ENCODE measurements at places on chromosomes 16 and 17.

GRCh38 chr17:42409523-42410318 is 13.3 kb downstream of the CAVIN1 start:
- DNase-seq: peak; percentile 98

- DNase-seq: no peak
Observed at GRCh38 chr17:61132524-61132923, 267.1 kb upstream of the TBX2 start.

DNA sequence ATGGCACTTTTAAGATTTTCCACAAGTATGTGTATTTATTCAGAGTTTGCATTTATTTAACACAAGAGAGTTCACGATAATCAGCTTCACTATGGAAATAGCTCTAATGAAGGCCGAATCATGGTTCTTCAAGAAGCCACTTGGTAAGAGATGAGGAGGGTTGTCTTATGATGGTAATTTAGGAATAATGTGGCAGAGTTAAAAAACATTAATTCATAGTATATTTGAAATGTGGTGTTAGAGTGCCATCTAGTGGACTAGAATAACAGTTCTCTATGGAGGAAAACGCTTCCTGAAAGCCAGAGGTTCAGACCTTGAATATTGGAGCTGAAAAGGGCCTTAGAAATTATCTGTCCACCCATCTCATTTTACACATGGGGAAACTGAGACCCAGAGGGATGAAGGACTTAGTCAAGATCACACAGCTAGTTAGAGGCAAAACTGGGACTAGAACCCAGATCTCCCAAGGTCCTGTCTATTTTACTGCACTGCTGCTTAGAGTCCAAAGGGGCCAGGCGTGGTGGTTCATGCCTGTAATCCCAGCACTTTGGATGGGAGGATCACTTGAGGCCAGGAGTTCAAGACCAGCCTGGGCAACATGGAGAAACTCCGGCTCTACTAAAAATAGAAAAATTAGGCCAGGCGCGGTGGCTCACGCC is 33.8 kb upstream of the KPNB1 start:
- DNase-seq: peak; percentile 32

DNA sequence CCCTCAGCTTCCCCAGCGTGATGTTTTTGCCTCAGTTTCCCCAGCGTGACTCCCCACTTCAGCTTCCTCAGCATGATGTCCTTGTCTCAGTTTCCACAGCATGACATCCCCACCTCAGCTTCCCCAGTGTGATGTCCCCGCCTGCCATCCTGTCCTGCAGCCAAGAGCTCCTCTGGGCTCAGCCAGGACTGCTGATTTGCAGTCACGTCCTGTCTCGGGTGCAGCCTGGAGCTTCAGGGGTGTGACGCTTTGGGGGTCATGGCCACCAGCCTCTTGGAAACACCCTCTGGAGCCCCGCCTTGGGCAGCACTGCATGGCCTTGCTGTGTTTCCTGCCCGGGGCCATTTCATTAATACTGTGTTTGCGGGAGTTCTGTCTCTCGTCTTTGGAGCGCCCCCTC is 16.5 kb upstream of the NUDT16L1 start:
- DNase-seq: no peak

- peak; percentile 48 for DNase-seq
Observed at GRCh38 chr16:65786916-65787315, 579.6 kb upstream of the CDH5 start.

- no peak for DNase-seq
Observed at GRCh38 chr16:22989598-22989997, 159.7 kb downstream of the USP31 start.
